ENCODE measurements at places on chromosomes 1 and 21.

DNA sequence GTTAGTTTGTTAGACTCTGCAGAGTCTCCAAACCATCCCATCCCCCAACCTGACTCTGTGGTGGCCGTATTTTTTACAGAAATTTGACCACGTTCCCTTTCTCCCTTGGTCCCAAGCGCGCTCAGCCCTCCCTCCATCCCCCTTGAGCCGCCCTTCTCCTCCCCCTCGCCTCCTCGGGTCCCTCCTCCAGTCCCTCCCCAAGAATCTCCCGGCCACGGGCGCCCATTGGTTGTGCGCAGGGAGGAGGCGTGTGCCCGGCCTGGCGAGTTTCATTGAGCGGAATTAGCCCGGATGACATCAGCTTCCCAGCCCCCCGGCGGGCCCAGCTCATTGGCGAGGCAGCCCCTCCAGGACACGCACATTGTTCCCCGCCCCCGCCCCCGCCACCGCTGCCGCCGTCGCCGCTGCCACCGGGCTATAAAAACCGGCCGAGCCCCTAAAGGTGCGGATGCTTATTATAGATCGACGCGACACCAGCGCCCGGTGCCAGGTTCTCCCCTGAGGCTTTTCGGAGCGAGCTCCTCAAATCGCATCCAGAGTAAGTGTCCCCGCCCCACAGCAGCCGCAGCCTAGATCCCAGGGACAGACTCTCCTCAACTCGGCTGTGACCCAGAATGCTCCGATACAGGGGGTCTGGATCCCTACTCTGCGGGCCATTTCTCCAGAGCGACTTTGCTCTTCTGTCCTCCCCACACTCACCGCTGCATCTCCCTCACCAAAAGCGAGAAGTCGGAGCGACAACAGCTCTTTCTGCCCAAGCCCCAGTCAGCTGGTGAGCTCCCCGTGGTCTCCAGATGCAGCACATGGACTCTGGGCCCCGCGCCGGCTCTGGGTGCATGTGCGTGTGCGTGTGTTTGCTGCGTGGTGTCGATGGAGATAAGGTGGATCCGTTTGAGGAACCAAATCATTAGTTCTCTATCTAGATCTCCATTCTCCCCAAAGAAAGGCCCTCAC is at the start of gene OLIG2:
TSS of gene OLIG2 (plus strand) at position 447 of the 954 bp plus-strand sequence. CDS start 928 bp downstream, outside the sequence.
- DNase-seq = no peak

- no peak for DNase-seq
These were observed 210.8 kb downstream of the COL11A1 start for GRCh38 chr1:102897557-102897956.

DNA sequence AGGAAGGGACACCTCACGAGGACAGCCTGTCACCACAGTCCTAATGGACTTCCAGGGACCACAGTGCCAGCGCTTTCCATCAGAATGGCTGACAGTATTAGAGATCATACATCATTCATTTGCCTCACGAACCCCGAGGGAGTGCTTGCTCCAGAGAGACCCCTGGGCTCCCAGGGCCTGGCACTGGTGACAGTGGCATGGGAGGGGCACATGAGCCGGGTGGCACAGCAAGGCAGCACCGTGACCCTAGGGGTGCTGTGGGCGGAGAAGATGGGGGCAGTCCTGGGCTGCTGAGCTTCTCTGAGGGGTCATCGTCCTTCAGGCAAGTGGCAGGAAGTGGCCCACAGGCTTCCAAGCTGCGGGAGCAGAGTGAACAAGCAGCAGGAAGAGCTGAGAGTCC is 16.4 kb upstream of the TSPEAR start:
- no peak for DNase-seq

DNA sequence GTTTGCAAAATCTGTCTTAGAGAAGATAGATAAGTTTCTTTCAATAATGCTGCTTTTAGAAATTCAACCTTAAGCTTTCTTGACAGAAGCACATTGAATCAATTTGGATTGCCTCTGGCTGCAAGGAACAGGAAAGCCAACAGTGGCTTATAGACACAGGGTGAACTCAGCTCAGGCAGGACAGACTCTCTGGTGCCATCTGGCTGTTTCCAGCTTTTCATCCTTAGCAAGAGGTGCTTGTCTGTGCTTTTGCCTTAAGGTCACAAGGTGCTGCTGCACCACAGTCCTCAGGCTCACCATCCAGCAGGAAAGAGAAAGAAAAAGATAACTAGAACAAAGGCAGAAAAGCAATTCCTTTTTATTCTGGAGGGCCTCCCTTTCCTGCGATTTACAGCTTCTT is 93.7 kb upstream of the ETS2 start:
- no peak for DNase-seq

- DNase-seq = no peak
These were observed 10.4 kb upstream of the WNT3A start for GRCh38 chr1:227996187-227996950.

DNA sequence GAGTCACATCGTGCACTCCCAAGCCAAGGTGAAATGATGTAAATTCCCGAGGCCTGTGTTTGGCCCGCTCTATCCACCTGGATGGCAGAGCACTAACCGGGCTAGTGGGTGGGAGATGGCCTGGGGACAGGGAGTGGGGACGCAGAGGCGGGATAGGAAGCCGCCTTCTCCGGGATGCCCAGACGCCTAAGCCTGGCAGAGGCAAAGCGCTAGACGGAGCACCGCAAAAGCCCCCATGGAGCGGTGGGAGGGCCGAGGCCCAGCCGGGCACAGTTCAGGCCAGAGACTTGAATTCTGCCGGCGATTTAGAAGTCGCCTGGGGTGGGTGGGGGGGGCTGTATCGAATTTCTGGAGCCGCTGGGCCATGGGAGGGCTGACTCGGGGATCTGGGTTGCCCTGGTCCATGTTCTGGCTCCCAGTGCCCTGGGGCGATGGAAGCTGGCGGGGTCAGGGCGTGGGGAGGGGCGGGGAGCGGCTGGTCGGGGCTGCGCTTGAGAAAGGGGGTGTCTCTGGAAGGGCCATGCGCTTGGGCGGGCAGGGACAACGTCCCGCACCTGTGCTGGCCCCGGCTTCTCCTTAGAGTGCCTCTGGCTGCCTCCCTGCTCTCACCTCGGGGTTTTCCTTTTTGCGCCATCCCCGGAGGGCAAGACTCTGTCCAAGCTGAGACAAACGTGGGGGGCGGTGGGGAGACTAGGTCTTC is 28.0 kb downstream of the KIAA2013 start:
- DNase-seq = no peak

DNA sequence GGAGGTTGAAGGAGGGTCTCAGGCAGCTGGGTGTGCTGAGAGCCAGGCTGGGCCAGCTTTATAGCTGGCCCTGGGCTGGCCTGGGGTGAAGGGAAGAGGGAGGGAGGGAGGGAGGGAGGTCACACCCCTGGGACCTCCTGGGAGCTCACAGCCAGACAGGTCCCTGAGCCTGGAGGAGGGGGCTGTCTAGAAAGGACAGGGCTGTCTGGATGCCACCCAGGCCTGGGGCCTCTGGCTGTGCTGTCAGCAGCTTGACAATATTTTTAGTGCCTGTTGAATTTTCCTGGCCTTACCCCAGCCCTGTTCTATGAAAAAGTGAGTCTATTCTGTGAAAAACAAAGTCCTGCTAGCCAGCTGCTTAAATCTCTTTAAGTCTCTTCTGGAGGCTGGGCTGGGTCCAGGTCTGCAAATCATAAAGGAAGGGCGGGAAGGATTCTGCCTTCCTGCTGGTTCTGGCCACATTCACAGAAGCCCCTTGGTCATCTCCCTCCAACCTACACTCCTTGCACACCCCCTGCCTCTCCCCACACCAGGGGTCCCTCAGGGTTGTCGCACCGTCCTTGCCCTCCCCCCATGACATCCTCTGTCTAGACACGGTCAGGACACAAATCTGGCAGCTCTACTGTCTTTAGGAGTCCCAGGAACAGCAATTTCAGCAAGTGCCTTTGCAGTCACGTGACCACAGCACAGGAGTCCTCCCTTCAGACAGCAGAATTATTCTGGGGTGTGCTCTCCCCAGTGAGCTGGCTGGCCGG is at the start of gene LEFTY2:
TSS of gene LEFTY2 (minus strand) at position 34 of the 755 bp plus-strand sequence. CDS start 80 bp downstream, outside the sequence.
- no peak for DNase-seq

DNA sequence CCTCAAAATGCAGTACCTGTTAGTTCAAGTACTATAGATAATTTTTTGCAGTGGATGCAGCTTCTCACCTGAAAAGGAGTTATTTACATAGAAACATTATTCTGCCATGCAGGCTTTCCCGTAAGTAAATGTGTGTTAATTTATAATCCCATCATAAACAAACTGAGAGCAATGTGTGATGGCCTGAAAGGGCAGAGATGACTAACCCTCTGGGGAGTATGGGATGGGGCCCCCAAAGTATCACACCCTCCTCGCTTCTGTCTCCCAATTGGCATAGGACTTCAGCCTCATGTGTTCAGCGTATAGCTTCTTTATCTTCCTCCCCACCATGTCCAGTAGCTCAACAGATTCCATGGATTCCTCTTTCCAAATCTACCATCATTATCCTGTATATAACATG is 7.6 kb downstream of the HMGCL start:
- no peak for DNase-seq

- no peak for DNase-seq
These were observed 21.3 kb upstream of the FCRL2 start for GRCh38 chr1:157798211-157798610.

DNA sequence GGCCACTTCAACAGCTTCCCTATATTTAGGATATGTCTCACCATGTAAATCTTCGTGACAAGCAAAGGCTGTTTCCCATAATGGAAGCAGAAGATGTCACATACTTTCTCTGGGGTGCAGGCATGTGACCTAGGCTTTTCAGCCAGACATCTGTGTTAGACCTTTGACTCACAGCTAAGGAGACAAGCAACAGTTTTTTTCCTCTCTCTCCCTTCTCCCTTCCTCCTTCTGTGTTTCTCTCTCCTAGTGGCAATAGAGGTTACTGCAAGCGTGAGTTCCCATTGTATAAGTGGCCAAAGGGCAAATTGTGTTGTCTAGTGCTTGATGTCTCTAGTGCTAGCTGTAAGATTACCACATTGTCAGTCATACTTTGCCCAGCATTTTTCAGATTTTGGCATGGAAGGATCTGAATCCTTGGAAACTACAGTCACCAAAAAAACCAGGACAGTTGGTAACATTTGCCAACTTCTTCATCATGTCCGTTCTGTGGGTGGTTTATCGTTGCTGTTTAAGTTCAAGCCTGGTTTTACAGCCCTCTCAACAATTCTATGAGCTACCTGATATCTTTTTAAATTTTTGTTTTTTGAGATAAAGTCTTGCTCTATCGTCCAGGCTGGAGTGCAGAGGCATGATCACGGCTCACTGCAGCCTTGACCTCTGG is 44.4 kb upstream of the RABGAP1L start:
- no peak for DNase-seq

GRCh38 chr1:159122005-159122621 is 45.5 kb upstream of the AIM2 start:
- DNase-seq = no peak

DNA sequence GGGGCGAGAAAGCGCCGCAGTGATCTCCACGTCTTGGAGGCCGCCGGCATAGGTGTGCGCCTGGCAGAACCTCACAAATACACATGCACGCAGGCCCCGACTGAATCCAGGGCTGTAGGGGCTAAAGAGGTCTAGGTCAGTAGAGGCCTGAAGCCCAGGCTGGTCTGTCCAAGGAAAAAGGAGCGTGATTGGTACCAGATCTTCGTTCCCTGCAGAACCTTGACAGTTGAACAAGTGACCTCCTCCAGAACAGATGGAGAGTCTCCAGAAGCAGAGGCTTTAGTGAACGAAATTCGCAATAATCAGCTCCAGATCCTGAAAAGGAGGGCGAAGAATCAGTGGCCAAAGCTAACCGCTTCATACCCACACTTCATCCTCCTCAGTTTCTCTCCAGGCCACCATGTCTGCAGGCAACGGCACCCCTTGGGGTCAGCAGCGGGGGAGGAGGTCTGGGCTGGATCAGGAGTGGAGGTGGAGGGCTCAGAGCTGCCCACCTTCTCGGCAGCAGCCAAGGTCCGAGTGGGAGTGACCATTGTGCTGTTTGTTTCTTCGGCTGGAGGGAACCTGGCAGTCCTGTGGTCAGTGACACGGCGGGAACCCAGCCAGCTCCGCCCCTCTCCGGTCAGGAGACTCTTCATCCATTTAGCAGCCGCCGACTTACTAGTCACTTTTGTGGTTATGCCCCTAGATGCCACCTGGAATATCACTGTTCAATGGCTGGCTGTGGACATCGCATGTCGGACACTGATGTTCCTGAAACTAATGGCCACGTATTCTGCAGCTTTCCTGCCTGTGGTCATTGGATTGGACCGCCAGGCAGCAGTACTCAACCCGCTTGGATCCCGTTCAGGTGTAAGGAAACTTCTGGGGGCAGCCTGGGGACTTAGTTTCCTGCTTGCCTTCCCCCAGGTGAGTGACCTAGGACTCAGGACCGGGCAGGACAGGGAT is 749 bp upstream of the PEX11B start:
- DNase-seq = no peak

- DNase-seq = no peak
These were observed 8.9 kb downstream of the PLA2G2F start for GRCh38 chr1:20147846-20148570.

DNA sequence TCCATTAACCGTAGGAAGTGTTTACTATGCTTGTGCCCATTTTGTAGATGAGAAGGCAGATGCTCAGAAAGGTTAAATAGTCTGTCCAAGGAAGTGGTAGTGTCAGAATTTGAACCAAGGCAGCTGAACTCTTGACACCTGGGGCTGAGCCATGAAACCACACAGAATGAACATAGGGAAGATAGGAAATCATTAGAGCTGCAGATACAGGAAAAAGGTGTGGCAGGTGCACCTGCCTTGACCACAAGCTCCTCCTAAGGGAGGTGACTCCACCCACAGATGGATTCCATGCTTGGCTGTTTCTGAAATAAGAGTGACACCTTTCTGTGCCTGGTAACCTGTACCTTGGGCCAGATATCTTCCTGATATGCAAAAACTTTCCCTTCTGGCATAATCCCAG is 69.9 kb upstream of the IGSF21 start:
- no peak for DNase-seq

DNA sequence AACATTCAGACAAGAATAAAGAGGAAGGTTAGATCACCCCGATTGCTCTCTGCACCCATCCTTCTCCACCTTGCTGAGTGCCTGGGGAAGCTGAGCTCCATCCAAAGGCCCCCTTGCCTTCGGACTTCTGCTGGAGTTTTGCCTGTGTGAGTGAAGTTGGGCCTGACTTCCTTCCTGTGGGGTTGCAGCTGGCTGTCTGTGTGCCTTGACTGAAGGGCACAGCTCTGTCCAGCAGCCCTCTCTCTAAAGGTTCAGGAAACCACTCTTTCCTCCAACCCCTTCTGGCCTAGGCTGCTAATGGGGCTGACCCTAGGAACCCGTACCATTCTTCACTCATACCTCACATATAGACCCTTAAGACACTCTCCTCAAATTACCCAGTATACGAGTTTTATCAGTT is 173.4 kb upstream of the HMCN1 start:
- DNase-seq = no peak

DNA sequence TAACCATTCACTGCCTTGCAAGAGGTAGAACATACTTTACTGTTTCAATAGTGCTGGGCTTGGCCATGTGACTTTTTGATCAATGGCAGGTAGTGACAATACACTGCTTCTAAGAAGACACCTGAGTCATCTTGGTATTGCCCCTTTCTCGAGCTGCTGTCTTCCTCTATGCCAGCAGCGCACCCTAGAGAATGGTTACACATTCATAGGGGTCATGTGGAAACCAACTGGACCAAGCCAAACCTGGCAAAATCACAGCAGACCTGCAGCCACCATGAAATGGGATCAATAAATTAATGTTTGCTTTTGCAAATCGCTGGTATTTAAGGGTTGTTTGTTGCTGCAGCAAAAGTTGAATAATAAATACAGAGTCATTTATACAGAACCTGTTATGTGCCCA is 122.3 kb downstream of the GRIK1 start:
- no peak for DNase-seq

Data from activated naive CD4-positive, alpha-beta T cell (primary cell).